ENCODE measurements at places on chromosomes 3 and 15.

GRCh38 chr3:62835554-62836236, 39.5 kb downstream of the CADPS start:
- no peak for DNase-seq

DNA sequence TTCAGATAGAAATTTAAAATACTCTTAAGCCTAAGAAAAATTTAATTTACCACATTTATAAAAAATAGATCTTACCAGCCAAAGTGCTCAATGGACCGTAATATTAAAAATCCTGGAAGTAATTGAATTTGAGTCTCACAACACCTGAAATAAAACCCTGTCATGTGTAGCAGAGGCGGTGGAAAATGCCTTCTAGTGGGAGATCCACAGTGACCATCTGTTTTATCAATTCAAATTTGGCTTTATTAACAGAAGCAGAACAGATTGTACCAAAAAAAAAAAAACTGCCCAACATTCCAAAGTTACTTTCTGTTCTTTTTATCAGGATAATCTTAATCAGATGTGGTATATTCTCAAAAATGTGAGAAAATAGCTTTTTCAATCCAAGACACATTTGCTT, 71.7 kb downstream of the DMXL2 start:
- DNase-seq, result no peak

GRCh38 chr3:84983490-84983889, 24.7 kb downstream of the CADM2 start:
- no peak for DNase-seq

- no peak for DNase-seq
Observed at GRCh38 chr3:9390265-9390888, 7.0 kb upstream of the SETD5 start.

GRCh38 chr15:84811828-84812227, 5.3 kb upstream of the ALPK3 start:
- no peak for DNase-seq

GRCh38 chr15:81968691-81969090, 77.1 kb downstream of the MEX3B start:
- no peak for DNase-seq

DNA sequence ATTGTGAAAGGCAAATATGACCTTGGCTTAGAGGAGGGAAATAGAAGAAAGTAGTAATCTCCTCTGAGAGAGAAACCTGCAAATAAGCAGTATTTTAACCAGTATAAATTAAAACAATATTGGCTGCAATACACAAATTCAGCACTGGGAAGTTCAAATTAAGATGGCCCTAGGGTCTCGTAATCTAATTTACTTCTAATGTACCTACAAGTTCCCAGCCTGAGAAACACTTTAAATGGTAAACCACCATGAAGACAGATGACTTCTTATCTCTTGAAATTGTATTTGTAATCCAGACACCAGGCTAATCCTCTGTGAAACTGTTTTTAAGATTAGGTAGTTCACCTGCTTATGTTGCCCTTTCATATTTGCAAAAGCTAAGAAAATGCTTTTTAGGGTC, 199.7 kb downstream of the CADPS start:
- no peak for DNase-seq

GRCh38 chr3:125058959-125059358, 3.2 kb upstream of the HEG1 start:
- no peak for DNase-seq

- no peak for DNase-seq
Observed at GRCh38 chr15:59678620-59679019, 10.5 kb downstream of the BNIP2 start.

DNA sequence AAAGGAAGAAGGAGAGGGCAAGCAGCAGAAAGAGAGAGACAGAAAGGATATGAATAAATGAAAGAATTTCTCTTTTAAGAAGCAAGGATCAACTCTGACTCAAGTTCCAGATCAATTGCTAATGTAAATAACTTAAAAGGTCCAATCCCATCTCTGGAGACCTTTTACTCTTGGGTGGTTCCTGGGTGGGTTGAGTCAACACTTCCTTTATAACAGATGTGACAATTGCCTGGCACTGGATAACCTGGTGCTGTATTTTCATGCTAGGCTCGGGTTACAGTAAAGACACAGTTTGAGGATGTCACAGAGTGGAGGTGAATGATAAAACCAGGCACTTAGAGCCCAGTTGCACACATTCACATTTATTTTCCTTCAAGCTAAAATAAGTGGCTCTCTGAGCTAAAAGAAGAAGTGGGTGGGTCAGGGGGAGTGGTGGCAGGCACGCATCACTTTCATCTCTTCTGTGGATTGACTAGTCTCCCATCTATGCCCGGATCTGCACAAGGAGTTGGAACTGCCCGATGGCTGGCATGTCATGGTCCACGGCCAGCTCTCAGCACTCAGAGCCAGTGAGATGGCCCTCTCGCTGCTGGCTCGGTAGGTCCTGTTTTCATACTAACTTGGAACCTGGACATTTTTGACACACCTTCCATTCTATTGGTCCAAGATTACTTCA, 465.8 kb downstream of the FOXP1 start:
- no peak for DNase-seq

DNA sequence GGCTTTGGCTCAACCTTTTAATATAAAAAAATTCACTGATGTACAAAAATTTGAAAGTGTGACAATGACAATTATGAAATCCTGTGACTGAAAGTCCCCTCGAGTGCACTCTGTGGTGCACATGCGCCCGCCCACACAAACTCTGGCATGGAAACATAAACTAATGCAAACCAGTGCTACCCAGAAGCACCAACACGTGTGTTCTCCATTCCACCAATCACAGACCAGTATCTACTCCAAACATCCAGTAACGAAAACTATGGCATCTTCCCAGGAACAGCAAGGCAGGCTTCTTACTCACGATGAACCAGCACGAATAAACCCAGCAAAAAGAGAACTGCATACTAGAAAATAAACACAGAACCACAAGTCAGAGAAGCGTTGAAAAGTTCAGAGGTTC, 11.7 kb upstream of the NMB start:
- no peak for DNase-seq

DNA sequence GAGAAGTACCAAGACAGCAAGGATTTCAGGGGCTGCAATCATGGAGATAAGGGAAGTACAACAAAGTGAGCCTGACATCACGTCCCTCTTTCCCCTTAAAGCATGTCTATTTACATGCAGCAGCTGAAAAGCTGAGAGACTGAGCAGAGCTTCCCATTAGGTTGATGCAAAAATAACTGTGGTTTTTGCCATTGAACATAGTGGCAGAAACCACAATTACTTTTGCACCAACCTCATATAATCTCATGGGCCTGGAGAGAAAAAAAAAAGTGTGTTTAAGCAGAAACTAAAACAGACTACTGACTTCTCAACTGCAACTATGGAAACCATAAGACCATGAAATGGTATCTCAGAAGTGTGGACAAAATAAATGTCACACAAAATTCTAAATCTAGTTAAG, 48.3 kb downstream of the CCDC12 start:
- DNase-seq, result no peak

DNA sequence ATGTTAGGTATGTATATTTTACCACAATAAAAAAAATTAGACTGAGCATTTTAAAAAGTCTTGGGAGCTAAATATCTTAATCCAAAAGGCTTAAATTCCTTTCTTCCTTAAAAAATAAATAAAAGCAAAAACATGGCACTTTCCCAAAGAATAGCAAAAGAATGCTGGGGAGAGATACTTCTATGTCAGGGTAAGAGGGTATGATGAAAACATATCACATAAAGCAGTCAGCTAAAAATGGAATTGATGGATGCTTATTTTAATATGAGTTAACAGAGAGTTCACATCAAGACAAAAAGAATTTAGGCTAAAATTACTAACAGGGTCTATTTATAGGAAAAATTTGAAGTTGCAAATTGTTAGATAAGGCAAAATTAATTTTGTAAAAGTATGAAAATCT, 141.0 kb downstream of the MYLK start:
- DNase-seq, result no peak

DNA sequence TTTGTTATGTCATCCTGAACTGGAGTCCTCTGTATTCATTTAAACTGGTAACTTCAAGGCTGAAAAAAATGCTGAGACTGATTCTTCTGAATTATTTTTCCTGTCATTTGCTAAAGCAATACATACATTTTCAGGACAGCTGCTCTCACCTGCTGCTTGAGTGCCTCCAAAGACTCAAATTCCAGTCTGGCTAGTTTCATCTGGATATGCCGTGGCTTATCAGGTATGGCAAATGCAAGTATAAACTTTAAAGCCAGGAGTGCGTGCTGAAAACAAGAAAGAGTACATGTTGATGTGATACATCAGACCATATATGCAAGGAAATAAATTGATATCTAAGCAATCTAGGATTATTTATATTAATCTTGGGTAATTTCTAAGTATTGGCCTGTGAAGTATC, 146.1 kb downstream of the SNRK start:
- DNase-seq, result no peak

DNA sequence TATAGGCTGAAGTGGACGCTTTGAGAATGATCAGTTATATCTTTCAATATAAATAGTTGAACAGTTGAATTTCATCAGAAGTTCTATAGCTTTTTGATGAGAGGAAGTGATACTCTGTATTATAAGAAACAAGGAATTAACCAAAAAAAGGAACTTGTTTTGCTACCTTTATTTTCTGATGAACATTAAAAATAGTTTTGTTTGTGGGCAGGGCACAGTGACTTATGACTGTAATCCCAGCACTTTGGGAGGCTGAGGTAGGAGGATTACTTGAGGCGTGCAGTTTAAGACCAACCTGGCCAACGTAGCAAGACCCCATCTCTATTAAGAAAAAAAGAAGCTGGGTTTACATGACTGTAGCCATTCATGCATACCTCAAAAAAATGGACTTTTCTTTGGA, 16.7 kb downstream of the BLOC1S6 start:
- DNase-seq, result no peak

DNA sequence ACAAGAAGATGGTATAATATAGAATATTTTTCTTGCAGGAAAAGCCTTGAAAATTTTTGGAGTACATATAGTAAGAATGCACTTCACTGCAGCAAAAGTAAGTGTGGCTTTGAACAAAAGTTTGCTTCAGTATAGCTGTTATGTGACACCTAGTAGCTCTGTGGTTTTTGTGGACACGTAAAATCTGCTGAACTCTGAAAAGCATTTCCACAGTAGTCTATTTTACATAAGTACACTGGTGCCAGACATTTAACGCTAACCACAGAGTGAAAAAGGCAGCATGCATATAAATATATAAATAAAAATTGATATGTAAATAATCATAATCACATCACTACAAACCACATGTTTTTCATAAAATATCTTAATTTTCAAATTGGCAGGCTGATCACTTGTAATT, 39.8 kb downstream of the CGGBP1 start:
- no peak for DNase-seq

DNA sequence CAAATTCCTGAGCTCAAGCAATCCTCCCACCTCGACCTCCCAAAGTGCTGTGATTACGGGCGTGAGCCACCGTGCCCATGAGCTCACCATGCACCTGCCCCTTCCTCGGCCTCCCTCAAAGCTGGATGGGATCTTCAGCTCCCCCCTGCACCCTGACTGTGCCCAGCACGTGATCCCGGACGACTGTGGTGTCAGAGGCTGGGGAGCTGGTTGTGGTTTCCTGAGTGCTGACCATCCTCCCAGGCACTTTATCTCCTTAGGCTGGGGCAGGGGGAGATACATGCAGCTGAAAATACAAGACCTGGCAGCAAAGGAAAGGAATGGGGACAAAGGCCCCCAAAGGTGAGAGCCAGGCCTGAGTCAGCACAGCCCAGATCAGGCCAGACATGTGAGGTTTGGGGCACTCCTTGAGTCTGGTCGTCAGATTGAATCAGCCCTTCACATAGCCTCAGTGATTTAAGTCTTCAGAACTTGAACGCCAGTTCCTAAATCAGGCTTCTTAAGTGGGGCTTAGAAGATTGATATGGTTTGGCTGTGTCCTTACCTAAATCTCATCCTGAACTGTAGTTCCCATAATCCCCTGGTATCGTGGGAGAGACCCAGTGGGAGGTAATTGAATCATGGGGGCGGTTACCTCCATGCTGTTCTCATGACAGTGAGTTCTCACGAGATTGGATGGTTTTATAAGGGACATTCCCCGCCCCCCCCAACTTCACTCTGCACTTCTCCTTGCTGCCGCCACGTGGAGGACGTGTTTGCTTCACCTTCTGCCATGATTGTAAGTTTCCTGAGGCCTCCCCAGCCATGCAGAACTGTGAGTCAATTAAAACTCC, 35.8 kb downstream of the PRKCD start:
- DNase-seq, result no peak

- no peak for DNase-seq
Observed at GRCh38 chr15:100810229-100810628, 69.4 kb upstream of the ALDH1A3 start.

- no peak for DNase-seq
Observed at GRCh38 chr3:10352146-10352911, 31.4 kb upstream of the SEC13 start.

GRCh38 chr15:39886418-39886817, 33.6 kb downstream of the GPR176 start:
- no peak for DNase-seq

DNA sequence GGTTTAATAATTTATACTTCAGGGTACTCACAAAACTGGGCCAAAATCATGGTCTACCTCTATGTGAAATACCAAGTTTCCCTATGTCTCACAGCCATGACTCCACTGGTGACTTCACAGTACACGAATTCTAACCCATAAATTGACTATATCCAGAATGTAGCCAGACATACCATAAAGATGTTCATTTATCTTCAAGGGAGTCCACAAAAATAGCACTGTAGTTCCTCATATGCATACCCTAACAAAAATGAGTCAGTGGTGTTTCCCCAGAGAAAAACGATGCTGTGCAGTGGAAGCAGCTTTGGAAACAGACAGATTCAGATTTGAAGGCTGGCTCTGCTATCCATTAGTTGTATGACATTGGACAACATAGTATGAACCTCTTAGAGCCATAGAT, 438.8 kb downstream of the FHIT start:
- DNase-seq, result no peak

DNA sequence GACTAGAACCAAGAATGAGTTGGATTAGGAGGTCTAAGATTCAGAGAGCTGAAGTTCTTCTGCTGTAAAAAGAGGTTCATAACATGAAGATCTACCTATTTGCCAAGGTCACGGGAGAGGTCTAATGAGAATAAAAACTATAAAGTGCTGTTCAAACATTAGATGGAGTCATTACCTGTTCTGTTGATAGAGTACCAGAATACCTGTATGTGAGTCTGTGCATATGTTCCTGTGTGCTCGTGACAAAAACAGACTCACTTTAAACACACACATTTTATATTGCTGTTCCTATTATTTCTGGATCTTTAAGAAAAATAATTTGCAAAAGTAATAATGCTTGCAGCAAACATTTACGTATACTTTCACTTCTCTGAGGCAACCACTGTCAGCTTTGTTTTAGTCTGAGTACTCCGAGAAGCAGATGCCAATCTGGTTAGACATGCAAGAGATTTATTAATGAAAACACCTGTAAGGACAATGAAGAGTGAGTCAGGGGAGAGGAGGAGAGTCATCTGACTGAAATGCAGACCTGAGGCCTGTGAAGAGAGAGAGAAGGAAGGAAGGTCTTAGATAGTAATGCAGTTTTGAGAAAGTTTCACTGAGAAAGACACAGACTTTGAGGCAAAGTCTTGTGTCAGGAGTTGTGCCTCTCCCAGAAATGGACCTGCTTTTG, 221.2 kb downstream of the SQOR start:
- no peak for DNase-seq

GRCh38 chr3:137766876-137767537, 2.9 kb downstream of the SOX14 start:
- DNase-seq, result no peak
